Retina (tissue), 1 donor: ENCODE measurements at places on chromosomes 2 and 18.
A peak's percentile ranks its signal among the peaks of the same experiment; 100 is the strongest.

DNA sequence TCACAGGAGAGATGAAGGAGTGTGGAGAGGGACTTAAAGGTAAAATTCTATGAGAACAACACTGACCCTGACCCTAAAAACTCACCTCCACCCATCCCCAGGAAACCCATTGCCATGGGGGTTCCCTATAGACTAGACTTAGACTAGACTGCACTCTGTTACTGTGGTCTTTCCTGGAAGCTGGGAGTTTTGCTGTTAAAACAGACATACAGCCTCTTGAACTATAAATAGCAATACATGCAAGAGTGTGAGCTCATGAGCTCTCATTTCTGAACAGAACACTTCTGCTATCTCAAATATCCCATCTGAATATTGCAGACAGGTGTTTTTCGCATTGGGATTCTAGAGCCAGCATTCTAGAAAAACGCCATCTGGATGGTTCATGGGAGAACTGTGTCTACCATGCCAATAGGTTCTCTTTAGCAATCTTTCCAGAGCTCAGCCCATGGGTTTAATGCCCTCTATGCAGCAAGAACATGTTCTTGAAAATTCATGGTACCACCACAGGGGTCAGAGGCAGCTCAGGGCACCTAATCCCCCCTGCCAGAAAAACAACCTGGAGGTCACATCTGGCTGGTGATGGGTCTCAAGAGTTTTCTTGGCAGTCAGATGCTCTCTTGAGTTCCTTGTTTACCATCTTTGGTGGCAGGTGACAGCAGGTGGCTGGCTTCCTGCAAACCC lies 51.9 kb downstream of the SLC14A2 start:
- DNase-seq: no peak

DNA sequence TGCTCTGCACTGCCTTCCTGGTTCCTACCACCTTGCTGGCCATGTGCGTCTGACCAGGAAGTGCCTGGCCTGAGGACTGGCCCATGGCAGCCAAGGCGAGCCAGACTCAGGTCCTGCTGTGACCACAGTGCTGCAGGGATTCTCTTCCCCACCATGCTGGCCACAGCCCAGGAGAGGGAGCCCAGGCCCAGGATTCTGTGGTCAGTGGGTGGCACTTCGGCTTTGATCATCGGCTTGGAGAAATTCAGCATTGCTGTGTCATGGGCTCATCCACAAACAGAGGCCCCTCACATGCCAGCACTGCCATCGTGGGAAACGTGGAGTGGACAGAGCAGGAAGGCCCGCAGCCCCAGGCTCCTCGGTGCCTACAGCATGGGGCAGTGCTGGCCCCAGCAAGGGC lies 211.6 kb downstream of the SEPTIN10 start:
- no peak for DNase-seq

GRCh38 chr2:163132850-163133249 lies 294.3 kb upstream of the KCNH7 start:
- no peak for DNase-seq

- DNase-seq: no peak
Measured at GRCh38 chr2:173752152-173752551, 213.0 kb downstream of the SP3 start.

- no peak for DNase-seq
Measured at GRCh38 chr18:3286159-3286558, 24.2 kb downstream of the MYL12B start.

GRCh38 chr2:162477011-162477410 lies 133.1 kb downstream of the GCA start:
- DNase-seq: no peak

DNA sequence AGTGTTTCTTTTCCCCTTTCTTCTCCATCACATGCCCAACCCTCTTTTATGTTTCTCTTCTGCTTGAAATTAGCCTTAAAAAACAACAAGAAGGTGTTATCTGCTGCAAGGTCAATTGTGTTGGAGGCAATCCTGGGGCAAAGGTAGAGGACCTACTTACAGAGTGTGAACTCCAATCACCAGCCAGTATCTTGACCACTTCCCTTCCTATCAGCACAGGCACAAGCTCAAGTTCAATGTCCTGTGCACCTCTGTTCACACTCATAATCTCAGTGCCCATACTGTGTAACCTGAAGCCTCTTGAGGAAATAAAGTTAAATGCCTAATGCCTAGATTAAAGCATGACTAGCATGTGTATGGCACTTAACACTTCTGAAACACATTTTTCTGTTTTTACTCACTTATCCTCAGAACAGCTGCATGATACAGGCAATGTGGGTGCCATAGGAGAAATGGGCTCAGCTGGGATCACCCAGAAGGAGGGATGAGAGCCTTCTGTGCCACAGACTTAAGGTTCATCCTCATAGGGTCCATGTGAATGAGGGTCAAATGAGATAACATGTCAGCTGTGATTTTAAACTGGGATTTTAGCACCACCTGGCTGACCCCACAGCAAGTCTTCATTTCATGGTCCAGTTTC lies 701.5 kb downstream of the BCL11A start:
- no peak for DNase-seq

GRCh38 chr2:237961637-237962036 lies 5.2 kb upstream of the UBE2F start:
- peak; percentile 13 for DNase-seq

DNA sequence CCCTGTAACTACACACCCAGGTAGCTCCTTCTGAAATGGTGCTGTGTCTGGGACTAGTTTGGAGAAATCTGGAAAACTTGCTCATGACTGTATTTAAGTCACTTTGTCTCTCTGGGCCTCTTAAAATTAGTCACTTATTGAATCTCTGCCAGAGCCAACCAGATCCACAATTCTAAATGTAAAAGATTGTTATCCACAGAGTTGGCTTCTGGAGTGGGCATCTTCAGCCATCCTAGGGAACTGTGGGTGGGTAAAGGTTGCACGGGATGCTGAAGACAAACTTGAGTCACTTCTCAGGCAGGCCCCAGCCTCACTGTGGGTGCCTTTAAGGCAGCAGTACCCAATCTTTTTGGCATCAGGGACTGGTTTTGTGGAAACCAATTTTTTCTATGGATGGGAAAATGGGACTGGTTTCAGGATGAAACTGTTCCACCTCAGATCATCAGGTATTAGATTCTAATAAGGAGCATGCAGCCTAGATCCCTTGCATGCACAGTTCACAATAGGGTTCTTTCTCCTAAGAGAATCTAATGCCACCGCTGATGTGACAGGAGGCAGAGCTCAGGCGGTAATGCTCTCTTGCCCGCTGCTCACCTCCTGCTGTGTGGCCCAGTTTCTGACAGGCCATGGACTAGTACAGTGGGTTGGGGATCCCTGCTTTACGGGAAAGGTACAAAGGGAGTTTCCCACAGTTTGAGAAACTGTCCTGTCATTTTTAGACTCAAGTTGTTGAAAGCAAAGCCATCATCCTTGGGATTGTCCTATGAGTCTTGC lies 98.3 kb upstream of the SPRED2 start:
- no peak for DNase-seq

GRCh38 chr2:238502088-238502810 lies 75.5 kb downstream of the ASB1 start:
- no peak for DNase-seq

DNA sequence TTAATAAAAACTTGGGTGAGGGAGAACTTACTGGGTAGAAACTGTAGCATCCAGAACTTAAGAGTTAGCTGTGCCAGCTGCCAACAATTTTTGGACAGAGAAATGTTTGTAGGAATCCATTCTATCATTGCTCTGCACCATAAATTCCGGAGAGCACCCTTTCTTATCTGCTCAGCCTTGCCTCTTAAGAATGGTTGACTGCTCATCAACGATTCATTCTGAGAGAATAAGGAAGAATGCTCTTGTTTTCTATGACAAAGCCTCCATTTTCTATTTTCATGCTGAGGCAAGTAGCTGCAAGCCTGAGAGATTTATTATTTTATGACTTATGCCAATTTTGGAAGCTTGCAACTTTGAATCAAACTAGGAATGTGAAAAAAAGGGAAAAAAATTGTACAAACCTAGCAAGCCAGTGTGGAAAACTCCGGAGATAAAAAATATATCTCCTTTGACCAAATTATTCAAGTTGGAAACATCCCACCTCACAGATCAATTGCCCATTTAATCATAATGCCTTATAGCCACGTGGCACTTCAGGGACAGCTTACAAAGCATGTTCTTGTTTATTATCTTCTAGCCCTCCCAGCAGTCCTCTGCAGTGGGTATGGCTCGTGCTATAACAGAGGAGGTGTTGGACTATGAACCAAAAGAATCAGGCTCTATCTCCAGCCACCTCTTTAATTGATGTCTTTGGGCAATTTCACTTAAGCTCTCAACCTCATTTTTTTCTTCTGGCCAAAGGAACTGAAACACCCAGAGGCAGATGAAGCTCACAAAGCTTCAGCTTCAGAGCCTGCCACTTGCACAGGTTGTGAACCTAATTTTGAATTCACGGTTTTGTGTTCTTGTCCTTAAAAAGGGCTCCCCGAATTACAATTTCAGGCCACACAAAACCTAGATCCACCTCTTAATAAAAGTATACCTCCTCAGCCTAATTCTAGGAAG lies 40.9 kb upstream of the ATL2 start:
- no peak for DNase-seq

GRCh38 chr18:72866901-72867745 lies 664 bp downstream of the NETO1 start:
- peak; percentile 81 for DNase-seq

GRCh38 chr2:23905155-23905554 lies 21.8 kb downstream of the ATAD2B start:
- DNase-seq: no peak

DNA sequence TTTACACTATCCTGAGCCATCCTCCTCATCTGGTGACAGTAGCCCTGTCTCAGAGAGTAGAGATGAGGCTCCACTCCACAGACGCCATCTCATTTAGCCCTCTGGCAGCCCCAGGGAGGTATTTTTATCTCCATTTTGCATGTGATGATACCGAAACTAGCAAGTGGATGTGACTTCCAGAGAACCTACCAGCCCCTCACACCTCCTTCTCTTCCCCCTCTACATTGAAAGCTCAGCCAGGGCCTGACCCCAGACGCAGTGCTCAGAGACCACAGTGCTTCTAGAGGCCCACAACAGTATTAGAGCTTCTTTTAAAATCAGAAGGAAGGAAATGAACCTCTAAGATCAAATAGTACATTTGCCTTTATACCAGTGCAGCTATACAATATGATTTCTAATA lies 8.3 kb downstream of the GYPC start:
- no peak for DNase-seq

DNA sequence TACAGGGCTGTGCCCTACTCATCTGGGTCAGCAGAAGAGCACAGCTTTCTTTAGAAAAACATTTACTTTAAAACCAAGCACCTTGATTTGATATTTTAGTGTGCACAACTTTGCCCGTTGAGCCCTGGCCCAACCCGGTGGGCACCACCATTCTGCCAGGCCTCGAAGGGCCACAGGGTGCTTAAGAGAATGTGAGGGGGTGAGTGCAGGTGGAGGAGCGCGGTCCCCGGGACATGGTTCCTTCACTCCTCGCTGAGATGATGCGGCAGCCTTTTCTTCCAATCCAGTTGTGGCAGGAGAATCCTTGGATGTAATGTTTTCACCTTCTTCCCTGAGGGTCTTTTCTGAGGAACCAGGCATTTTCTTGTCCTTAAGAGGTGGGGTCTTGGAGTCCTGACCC lies 119.0 kb downstream of the RPIA start:
- no peak for DNase-seq

- no peak for DNase-seq
Measured at GRCh38 chr2:120638450-120638849, 97.2 kb upstream of the GLI2 start.

- no peak for DNase-seq
Measured at GRCh38 chr2:8118940-8119781, 562.7 kb upstream of the ID2 start.

DNA sequence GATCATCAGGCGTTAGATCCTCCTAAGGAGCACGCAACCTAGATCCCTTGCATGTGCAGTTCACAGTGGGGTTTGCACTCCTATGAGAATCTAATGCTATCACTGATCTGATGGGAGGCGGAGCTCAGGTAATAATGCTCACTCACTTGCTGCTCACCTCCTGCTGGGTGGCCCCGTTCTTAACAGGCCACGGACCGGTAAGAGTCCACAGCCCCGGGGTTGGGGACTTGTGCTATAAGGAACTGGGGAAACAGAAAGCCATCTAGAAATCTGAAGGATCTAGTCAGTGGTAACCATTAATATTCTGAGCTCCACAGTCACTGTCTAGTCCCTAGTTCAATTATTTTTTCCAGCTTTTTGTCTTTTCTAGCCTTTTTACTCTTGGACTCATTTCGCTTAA lies 44.7 kb upstream of the GAREM2 start:
- DNase-seq: no peak

GRCh38 chr2:49261781-49262180 lies 107.5 kb upstream of the FSHR start:
- DNase-seq: no peak

- DNase-seq: no peak
Measured at GRCh38 chr2:237723602-237724001, 75.0 kb upstream of the RBM44 start.

- DNase-seq: no peak
Measured at GRCh38 chr2:238868067-238868524, 20.2 kb downstream of the TWIST2 start.
